ENCODE measurements at places on chromosomes 12 and 14. TPM values are rescaled to one million over a fixed set of nuclear protein-coding genes. Genes with fewer than 3 reads are reported as not detected.
A peak's percentile ranks its signal among the peaks of the same experiment; 100 is the strongest.

- DNase-seq: no peak
- no peaks in the 10 kb centered on the region for H3K36me3 ChIP-seq
- no peaks in the 10 kb centered on the region for H3K27me3 ChIP-seq
These were observed 460.4 kb upstream of the TBX3 start for GRCh38 chr12:115144425-115144824.

GRCh38 chr14:80491131-80491530 lies 279.8 kb upstream of the DIO2 start:
- H3K4me3 ChIP-seq: no peak overlapping the region
- H3K36me3 ChIP-seq: no peaks in the 10 kb centered on the region
- H3K27ac ChIP-seq: no peak overlapping the region
- H3K4me1 ChIP-seq: no peaks in the 10 kb centered on the region

- no peaks in the 10 kb centered on the region for H3K27me3 ChIP-seq
- no peaks in the 10 kb centered on the region for H3K36me3 ChIP-seq
- DNase-seq: no peak
- no peak overlapping the region for H3K27ac ChIP-seq
- H3K4me3 ChIP-seq: no peak overlapping the region
These were observed 331.7 kb downstream of the NRXN3 start for GRCh38 chr14:78501909-78502308.

DNA sequence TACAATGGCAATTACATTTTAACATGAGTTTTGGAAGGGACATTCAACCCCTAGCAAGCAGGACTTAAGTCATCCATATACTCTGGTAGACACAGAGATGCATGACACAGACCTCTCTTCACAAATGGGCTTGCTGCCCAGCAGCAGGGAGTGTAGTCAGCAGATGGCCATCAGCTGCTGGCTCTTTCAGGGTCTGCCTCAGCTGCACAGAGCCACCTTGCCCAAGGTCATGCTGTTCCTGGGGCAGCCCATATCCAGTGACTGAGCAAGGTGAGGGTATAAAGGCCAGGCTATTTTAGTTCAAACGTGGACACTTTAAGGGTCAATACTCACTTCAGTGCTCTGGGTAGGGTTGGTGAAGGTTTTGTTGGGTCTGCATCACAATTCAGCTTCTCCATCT lies 58.3 kb upstream of the JDP2 start:
- H3K4me3 ChIP-seq: no peak overlapping the region
- H3K36me3 ChIP-seq: no peaks in the 10 kb centered on the region
- DNase-seq: no peak
- no peak overlapping the region for H3K27ac ChIP-seq
- no peaks in the 10 kb centered on the region for H3K27me3 ChIP-seq

- H3K36me3 ChIP-seq: no peaks in the 10 kb centered on the region
- no peak overlapping the region for H3K4me3 ChIP-seq
- peak overlapping the region; percentile 97 for H3K27ac ChIP-seq
- H3K27me3 ChIP-seq: no peaks in the 10 kb centered on the region
- H3K4me1 ChIP-seq: peaks cover 44% of the 10 kb centered on the region
These were observed 1.8 kb upstream of the COX14 start for GRCh38 chr12:50110127-50110761.

DNA sequence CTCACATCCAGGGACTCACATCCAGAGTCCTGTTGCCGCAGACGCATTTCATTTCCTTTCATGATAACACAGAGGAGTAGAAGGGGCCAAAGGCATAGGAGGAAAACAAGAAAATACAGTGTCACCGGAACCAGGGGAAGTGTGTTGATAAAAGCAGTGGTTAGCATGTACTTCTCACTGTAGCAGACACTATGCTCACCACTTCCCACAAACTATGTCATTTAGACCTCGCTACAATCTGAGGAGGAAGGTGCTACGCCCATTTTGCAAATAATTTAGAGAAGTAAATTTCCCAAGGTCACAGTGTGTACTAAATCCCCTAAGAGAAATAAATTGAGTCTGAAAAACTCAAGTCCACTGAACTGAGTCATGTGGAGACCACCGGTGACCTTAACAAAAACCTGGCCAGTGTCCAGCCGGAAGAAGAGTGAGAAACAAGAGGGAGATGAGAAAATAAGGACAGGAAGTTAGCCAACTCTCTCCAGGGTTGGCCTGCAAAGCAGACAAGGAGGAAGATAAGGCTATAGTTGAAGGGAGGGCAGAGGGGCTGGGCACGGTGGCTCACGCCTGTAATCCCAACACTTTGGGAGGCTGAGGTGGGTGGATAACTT lies 25.8 kb upstream of the TMCC3 start:
- H3K4me3 ChIP-seq: no peak overlapping the region
- no peaks in the 10 kb centered on the region for H3K36me3 ChIP-seq
- peak overlapping the region; percentile 40 for H3K27ac ChIP-seq
- no peaks in the 10 kb centered on the region for H3K27me3 ChIP-seq
- H3K4me1 ChIP-seq: no peaks in the 10 kb centered on the region

GRCh38 chr14:21734457-21735074 lies 60.9 kb upstream of the OR4E1 start:
- no peak overlapping the region for H3K4me3 ChIP-seq
- no peaks in the 10 kb centered on the region for H3K4me1 ChIP-seq
- H3K36me3 ChIP-seq: no peaks in the 10 kb centered on the region
- no peak overlapping the region for H3K27ac ChIP-seq
- H3K27me3 ChIP-seq: no peaks in the 10 kb centered on the region

DNA sequence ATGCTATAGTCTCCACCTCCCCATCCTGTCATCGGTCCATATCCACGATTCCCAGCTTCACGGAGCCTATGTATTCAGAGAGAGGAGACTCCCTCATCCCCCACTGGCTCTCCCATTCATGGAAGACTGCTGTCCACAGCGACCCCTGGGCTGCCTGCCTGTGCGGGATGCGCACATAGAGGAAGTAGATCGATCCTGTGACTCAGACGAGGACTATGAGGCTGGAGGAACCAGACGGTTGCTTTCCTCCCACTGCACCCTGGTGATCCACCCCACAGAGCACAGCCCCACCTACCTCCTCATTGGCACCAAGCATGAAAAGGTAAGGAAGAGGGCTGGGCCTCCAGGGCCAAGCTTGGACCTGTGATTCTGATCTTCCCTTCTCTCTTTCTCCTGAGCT lies 24.4 kb downstream of the PIGH start:
- no peaks in the 10 kb centered on the region for H3K27me3 ChIP-seq
- H3K27ac ChIP-seq: no peak overlapping the region
- H3K4me1 ChIP-seq: peaks cover 18% of the 10 kb centered on the region
- no peak overlapping the region for H3K4me3 ChIP-seq
- DNase-seq: no peak
- H3K36me3 ChIP-seq: peaks cover 6% of the 10 kb centered on the region

GRCh38 chr14:90611936-90612335 lies 204.3 kb downstream of the TTC7B start:
- no peak overlapping the region for H3K4me3 ChIP-seq
- no peaks in the 10 kb centered on the region for H3K27me3 ChIP-seq
- H3K4me1 ChIP-seq: no peaks in the 10 kb centered on the region
- H3K27ac ChIP-seq: no peak overlapping the region

- H3K4me3 ChIP-seq: no peak overlapping the region
- no peaks in the 10 kb centered on the region for H3K4me1 ChIP-seq
- no peak overlapping the region for H3K27ac ChIP-seq
- no peak for DNase-seq
- no peaks in the 10 kb centered on the region for H3K36me3 ChIP-seq
- no peaks in the 10 kb centered on the region for H3K27me3 ChIP-seq
These were observed 79.2 kb upstream of the CD163 start for GRCh38 chr12:7582796-7583195.

GRCh38 chr12:45849289-45849688 lies 119.8 kb downstream of the ARID2 start:
- peaks cover 24% of the 10 kb centered on the region for H3K36me3 ChIP-seq
- H3K27ac ChIP-seq: no peak overlapping the region
- H3K27me3 ChIP-seq: no peaks in the 10 kb centered on the region
- no peak for DNase-seq
- no peak overlapping the region for H3K4me3 ChIP-seq

- no peaks in the 10 kb centered on the region for H3K36me3 ChIP-seq
- no peak for DNase-seq
- H3K27me3 ChIP-seq: no peaks in the 10 kb centered on the region
- no peak overlapping the region for H3K4me3 ChIP-seq
- no peaks in the 10 kb centered on the region for H3K4me1 ChIP-seq
- H3K27ac ChIP-seq: no peak overlapping the region
These were observed 205.2 kb upstream of the TMEM260 start for GRCh38 chr14:56374421-56374820.

DNA sequence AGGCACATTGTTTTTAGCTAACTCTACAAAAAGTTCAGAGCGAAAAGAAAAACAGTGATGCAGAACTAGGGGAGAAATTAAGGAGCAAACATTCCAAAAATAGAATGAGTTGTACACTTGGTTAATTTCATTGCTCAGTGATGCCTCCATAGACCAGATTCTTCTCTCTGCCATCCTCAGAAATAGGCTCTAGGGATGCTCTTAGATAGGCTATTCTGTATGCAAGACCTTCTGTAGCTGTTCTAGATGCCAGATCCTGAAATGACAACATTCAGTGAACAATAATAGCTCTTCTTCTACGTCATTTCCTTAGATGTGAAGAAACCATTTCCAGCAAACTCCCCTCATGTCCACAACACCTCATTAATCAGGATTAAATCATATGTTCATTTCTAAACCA lies 466.3 kb downstream of the DIO2 start:
- DNase-seq: no peak
- H3K27me3 ChIP-seq: no peaks in the 10 kb centered on the region
- no peak overlapping the region for H3K4me3 ChIP-seq
- H3K27ac ChIP-seq: no peak overlapping the region
- no peaks in the 10 kb centered on the region for H3K36me3 ChIP-seq

DNA sequence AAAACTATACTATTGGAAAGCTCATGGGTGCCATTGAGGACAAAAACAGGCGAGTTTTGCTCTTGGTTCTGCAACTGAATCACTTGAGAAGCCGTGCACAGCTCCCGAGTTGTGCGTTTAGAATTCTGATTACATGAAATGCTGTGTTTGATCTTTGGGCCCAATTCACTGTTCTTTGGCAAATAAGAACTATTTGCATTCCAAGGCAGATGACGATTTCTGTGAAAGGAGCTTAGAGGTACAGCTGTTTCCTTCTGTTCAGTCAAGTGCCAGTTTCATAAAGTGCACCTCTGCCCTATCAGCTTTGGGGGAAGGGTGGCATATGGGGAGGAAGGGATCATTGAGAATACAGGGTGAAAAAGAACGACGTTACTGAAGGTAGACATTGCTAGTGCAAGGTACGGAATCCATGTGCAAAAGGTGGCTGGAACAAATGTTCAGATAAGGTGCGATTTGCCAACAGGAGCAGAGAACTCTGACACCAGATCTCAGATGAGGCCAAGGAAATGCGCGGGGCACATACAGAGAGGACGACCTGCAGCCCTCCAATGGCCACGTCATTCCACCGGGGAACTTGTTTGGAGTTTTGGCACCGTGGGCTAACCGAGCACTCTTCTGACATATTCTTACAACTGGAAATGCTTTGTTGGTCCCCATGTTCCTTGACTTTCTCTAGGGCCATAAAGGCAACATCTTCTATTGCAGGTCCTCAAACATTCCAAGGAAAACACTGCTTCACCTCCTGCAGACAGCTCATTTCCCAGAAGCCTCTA lies 30.1 kb downstream of the TCHP start:
- DNase-seq: peak; percentile 69
- H3K27me3 ChIP-seq: no peaks in the 10 kb centered on the region
- no peak overlapping the region for H3K4me3 ChIP-seq
- peak overlapping the region; percentile 83 for H3K27ac ChIP-seq
- peaks cover 11% of the 10 kb centered on the region for H3K36me3 ChIP-seq

- H3K27ac ChIP-seq: no peak overlapping the region
- H3K4me3 ChIP-seq: no peak overlapping the region
- H3K4me1 ChIP-seq: no peaks in the 10 kb centered on the region
- no peaks in the 10 kb centered on the region for H3K27me3 ChIP-seq
- no peaks in the 10 kb centered on the region for H3K36me3 ChIP-seq
These were observed 20.9 kb downstream of the SLCO1C1 start for GRCh38 chr12:20716037-20716436.

DNA sequence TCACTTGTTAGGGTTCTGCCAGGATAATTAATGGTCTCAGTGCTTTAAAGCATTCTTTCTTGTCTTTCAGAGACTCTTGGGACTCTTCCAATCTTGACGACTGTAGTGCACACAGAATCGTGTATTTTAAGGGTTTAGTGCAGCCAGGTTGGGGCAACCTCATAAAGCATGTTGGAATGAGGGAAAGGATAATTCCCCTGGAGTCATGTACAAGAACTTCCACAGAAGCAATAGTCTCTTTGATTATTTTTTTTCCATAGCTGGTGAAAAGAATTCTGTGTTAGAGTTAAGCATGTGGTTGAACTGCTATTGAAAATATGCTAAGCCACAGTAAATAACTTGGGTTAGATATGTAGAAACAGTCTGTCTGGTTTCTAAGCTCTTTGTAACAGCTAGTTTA lies 246.8 kb upstream of the DAAM1 start:
- peaks cover 7% of the 10 kb centered on the region for H3K4me1 ChIP-seq
- no peak overlapping the region for H3K4me3 ChIP-seq
- H3K36me3 ChIP-seq: no peaks in the 10 kb centered on the region
- H3K27me3 ChIP-seq: no peaks in the 10 kb centered on the region
- DNase-seq: no peak
- H3K27ac ChIP-seq: no peak overlapping the region

DNA sequence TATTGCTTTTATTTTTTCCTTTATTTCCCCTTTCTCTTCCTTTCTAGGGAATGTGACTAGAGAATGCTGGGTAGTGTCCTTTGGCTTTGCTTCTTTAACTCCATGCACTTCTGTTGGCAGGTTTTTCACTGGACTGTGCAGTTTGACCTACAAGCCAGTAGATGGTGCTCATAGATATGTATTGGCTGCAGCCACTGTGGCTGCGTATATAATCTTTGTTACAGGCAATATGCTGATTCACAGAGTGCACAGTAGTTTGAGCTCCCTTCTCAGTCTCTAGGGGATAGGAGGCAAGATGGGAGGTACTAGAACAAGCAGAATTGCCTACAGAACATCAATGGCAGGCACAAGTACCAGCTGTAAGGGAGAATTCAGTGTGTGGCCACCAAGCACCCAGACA lies 503.5 kb downstream of the LRFN5 start:
- H3K27me3 ChIP-seq: no peaks in the 10 kb centered on the region
- H3K4me3 ChIP-seq: no peak overlapping the region
- H3K4me1 ChIP-seq: no peaks in the 10 kb centered on the region
- no peak overlapping the region for H3K27ac ChIP-seq
- no peak for DNase-seq
- H3K36me3 ChIP-seq: no peaks in the 10 kb centered on the region

Gene CLEC4D
- not detected for total RNA-seq

Gene WASHC4
- total RNA-seq: 63.6 TPM

Gene BCDIN3D
- 3.6 TPM for total RNA-seq

Gene HOXC6
- not detected for total RNA-seq

Gene OTX2
- total RNA-seq: not detected

Gene SLC6A12
- total RNA-seq: 0.33 TPM

All from body of pancreas (tissue), 4 donors.